Hematopoietic multipotent progenitor cell (in vitro differentiated cells): ENCODE measurements at places on chromosomes 6 and 20. TPM values are rescaled to one million over a fixed set of nuclear protein-coding genes. Genes with fewer than 3 reads are reported as not detected.

The STX11 gene
- total RNA-seq, result 32.3 TPM

The SLC17A2 gene
- not detected for total RNA-seq

The CST2 gene
- not detected for total RNA-seq

The PRSS35 gene
- not detected for total RNA-seq

The PLA2G7 gene
- total RNA-seq, result not detected

The ESR1 gene
- total RNA-seq, result 1.9 TPM

The SLC17A9 gene
- 28.8 TPM for total RNA-seq

The DZANK1 gene
- 1.9 TPM for total RNA-seq

The SYCP2 gene
- total RNA-seq, result 0.27 TPM

The RREB1 gene
- 52.2 TPM for total RNA-seq

The SLC22A16 gene
- 25.6 TPM for total RNA-seq

The AK9 gene
- 3.0 TPM for total RNA-seq

The TFAP2A gene
- total RNA-seq, result not detected

The PTGIS gene
- total RNA-seq, result not detected

The GJA10 gene
- not detected for total RNA-seq
